Liver (tissue), 10 donors: ENCODE measurements at places on chromosomes 4 and X. TPM values are rescaled to one million over a fixed set of nuclear protein-coding genes. Genes with fewer than 3 reads are reported as not detected.

GRCh38 chr4:77012726-77013125, 63.1 kb downstream of the CCNI start:
- no peak for DNase-seq

The GYG2 gene
- 11.9 TPM for total RNA-seq

- no peak for DNase-seq
Measured at GRCh38 chr4:36420111-36420679, 138.8 kb downstream of the DTHD1 start.

The PDGFRA gene
- total RNA-seq, result 6.5 TPM

The KIT gene
- 1.0 TPM for total RNA-seq

The PKD2 gene
- 11.4 TPM for total RNA-seq

GRCh38 chr4:120853161-120853935, 69.2 kb downstream of the PRDM5 start:
- DNase-seq, result no peak

GRCh38 chr4:125681240-125681639, 366.5 kb downstream of the FAT4 start:
- DNase-seq, result no peak

The GAGE12H gene
- total RNA-seq, result not detected

DNA sequence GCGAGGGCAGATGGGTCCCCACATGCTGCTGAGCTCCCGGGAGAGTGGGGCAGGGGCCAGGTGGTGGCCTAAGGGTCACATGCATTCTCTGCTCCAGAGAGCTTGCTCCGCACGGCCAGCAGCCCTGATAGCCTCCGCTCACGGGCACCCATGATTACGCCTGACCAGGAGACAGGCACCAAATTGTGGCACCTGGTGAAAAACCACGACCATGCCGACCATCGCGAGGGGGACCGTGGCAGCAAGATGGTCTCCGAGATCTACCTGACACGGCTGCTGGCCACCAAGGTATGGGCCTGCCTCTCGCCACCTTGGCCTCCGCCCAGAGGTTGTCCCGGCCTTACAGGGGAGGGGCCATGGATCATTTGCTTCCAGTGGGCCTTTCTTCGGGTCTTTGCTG, 9.2 kb downstream of the LAGE3 start:
- DNase-seq, result no peak

GRCh38 chr4:109294468-109295020, 7.9 kb downstream of the COL25A1 start:
- no peak for DNase-seq

The ASB12 gene
- not detected for total RNA-seq

GRCh38 chr4:142396279-142396678, 449.8 kb downstream of the INPP4B start:
- DNase-seq, result no peak

- DNase-seq, result no peak
Measured at GRCh38 chr4:124529131-124529530, 183.4 kb downstream of the ANKRD50 start.

The ANK2 gene
- total RNA-seq, result 2.2 TPM

DNA sequence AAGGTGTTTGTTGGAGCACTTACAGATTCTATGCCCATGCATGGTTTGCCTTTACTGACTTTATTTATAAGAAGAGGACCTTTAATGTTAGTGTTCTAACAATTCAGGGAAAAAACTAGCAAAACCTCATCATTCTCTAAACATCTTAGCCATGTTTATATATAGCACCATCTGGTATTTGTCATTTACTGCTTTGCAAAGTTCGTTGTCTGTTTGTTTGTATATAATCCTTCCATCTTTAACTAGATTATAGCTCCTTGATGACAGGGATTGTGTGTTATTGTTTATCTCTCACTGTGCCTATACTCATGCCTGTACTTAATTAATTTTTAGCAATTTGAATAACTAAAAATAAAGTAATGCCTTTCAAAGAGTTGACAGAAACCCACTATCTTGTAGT, 170.6 kb upstream of the PACRGL start:
- DNase-seq, result no peak

The ARX gene
- not detected for total RNA-seq
